Fibroblast of skin of abdomen (primary cell): ENCODE measurements at places on chromosomes 12 and 14.

GRCh38 chr14:23005451-23006187 is 4.3 kb downstream of the C14orf93 start:
- DNase-seq: no peak

GRCh38 chr12:81162391-81163136 is 84.7 kb downstream of the ACSS3 start:
- no peak for DNase-seq

DNA sequence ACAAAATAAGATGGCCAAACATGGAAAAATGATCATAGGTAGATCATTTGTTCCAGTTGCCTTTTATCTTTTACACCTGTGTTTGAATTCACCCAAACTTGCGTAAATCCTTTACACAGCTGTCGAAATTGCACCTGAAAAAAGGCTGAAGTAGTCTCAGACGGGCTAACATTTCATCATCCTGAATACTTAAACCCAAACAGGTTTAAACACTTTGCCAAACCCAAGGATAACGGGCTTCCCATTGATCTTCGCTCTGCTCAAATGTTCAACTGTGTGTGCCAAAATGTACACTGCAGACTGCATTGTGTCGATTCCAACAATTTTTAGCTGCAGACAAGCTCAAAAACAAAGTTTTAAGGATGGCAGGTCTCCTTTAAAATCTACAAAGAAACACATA is 288.7 kb upstream of the DDHD1 start:
- DNase-seq: no peak

DNA sequence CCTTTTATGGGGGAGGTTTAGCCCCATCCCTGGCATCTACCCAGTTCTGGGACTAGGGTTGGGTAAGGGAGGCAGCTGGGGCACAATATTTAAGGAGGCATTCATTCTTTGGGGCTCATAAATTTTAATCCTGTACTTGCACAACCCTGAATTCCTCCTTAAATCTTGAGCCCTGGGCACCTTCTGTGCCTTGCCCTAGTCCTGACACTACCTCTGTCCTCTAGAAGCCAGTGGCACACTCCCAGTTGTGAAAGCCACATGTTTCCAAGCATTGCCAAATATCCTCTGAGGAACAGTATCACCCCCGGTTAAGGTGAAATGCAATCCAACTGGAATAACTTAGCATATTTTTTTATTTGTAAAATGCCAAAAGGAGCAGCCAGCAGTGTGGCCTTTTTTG is 36.6 kb downstream of the SLC16A7 start:
- no peak for DNase-seq

- DNase-seq: no peak
Observed at GRCh38 chr12:20469756-20470155, 101.4 kb downstream of the PDE3A start.

DNA sequence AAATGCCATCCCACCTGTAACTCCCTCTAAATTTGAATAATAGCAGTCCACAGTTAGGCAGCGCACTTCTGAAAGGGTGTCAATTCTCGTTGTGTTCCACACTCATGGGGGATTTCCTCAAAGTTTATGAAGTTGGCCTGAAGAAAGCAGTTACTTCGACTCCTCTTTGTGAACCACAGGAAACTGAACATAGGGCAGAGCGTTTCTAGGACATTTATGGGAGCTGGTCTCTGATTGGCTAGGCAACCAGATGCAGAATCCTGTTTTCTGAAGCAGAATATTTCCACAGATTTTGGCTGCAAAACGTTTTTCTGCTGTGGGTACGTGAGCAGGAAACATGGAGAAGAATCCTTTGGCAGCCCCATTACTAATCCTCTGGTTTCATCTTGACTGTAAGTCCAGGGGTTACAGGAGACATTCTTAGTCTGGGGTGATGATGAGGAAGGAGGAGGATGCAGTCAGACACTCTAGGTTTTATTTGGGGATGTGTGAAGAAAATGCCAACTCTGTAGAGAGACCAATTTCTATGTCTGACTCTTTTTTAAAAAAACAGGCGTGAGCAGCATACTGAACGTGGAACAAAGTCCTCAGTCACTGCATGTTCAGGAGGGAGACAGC is 431.5 kb upstream of the OR4E1 start:
- DNase-seq: no peak

DNA sequence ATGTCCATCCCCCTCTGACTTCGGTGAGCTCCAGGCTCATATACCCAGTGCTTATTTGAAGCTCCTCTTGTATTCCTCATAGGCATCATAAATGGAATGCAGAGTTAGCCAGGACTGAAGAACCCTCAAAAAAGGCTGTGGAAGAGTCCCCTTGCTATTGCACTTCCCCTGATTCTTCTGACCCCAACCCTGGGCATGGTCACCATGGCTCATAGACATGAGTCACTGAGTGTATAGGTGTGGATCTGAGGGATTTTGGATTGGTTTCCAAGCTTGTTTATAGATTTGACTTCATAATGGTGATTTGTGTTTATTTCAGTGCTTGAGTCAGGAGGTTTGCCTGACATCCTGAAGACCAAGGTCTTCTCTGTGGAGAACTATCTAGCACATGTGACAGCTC is 98.4 kb upstream of the SLC38A2 start:
- no peak for DNase-seq

DNA sequence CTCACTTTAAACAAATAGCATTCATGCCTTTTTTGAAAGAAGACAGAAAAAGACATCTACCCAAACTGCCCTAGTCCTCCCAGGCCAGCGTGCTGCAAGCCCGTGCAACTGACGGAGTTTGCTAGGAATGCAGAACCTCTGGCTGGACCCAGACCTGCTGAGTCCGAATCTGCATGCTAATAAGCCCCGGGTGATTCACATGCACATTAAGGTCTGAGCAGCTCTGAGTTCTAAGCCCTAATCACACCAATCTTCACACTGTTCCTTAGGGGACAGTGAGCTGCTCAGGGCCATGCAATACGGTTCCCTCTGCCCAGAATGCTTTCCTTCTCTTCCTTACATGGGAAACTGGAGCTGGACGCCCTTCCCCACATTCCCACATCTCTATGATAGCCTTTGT is 25.2 kb downstream of the HAL start:
- no peak for DNase-seq

DNA sequence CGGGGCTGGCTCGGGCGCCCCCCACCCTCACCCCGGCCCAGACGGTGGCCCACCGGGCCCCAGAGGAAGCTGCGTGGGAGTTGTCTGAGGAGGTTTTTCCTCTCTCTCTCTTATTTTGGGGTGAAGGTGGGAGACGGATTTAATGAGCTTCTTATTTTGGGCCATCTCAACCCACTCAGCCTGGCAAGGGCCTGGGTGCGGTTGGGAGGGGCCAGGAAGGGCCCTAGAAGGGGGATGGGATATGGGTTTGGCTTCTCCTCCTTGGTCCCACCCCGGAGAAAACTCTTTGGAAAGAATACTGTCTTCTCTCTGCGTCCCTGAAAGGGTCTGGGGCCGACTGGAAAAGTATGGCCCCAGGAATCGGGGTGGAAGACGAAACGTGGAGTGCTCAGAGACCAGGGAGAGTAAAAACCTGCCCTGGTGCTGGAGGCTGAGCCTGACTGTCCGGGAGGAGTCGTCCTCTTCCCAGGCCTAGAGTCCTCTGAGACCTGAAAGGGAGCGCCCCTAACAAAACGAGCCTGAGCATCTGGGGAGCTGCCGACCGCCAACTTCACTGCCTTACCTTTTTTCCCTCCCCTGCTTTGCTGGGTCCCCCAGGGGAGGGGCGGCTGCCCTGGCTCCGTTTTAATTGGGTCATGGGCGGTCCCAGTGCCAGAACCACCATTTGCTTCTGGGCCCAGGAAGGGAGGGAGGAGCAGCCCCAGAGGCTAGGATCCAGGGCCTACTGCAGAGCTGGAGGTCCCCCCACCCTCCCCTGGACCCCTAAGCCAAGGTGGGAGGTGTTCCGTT is 1.6 kb downstream of the MMP14 start:
- DNase-seq: peak; percentile 56

DNA sequence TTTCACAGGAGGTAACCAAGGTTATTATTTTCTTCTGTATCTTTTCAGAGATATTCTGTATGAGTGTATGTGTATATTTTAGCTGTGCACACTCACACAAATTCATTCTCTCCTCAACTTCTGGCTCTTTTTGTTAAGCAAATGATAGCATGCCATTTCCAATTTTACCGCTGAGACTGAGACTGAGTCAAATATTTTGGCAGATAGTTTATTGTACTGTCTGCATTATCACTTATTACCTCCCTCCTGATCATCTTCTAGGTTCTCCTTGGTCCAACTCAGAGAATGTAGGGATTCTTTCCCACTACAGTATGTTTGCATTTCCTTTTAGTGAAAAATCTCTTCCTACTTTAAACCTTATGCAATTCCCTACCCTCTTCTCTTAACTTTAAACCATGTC is 33.3 kb downstream of the DACT1 start:
- DNase-seq: no peak

GRCh38 chr12:56001487-56002100 is 4.5 kb downstream of the SUOX start:
- no peak for DNase-seq

- DNase-seq: no peak
Observed at GRCh38 chr14:71996610-71997009, 64.4 kb downstream of the RGS6 start.

DNA sequence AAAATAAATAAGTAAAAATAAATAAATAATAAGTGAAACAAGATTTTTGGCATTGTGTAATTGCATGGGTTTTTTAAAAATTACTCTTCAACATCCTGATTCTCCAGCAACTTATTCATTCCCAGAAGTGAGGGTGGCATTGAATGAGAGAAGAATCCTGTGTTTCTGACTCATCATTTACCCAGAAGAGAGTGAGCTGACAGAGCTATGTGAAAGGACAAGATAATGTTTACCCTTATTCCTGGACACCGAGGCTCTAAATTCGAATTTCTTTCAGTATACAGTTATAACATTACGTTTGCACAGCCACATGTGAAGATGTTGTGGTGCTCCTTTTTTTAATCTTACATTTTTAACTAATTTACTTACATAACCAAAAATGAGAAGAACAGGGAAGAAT is 36.4 kb downstream of the BBS10 start:
- peak; percentile 47 for DNase-seq

DNA sequence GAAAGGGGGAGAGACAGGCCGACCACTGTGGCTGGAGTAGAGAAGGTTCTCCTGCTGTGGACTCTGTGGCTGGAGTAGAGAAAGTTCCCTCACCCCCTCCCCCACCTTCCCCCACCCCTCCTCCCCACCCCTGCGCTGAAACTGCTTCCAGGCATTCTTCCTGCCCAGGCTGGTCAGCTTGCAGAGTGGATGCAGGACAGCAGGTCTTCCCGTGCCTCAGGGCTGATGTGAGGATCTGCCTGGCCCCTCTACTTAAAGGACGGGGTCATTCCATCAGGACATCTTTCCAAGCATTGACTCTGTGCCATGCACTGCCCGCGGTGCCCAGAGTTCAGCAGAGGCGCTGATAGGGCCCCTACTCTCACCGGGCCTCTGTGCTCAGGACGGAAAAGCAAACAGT is 13.2 kb upstream of the RIMBP2 start:
- DNase-seq: no peak

DNA sequence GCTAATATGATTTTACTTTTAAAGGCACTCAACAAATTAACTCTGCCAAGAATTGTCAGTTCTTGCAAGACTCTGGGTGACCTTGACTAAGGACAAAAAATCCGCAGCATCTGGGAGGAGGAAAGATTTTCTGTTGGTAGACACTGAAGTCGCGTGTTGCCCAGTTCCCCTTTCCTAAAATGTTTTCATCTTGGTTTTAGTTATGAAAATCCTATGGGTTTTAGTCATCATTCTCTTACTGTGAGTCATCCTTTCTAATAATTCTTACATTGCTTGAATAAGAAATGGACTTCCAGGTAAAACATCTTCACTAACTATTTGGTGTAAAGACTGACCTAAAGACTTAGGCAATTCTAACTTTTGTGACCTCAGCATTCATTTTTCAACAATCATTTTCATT is 9.1 kb downstream of the GSG1 start:
- peak; percentile 64 for DNase-seq

DNA sequence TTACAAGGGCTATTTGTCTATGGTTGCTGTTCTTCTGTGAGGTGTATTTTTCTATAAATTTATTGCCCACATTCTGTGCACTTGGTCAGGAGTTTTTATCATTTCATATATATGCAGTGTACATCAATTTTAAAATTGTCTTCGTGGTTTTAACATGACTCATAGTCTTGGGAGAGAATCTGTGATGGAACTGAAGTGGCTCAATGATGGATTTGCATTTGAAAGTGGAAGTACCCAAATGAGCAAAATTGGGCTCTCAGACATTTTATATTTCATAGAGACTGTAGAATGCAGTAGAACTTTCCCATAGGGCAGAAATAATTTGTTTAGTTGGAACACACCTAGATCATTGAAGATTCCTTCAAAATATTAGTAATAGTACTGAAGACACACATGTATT is 1.9 kb upstream of the SCFD1 start:
- peak; percentile 72 for DNase-seq

DNA sequence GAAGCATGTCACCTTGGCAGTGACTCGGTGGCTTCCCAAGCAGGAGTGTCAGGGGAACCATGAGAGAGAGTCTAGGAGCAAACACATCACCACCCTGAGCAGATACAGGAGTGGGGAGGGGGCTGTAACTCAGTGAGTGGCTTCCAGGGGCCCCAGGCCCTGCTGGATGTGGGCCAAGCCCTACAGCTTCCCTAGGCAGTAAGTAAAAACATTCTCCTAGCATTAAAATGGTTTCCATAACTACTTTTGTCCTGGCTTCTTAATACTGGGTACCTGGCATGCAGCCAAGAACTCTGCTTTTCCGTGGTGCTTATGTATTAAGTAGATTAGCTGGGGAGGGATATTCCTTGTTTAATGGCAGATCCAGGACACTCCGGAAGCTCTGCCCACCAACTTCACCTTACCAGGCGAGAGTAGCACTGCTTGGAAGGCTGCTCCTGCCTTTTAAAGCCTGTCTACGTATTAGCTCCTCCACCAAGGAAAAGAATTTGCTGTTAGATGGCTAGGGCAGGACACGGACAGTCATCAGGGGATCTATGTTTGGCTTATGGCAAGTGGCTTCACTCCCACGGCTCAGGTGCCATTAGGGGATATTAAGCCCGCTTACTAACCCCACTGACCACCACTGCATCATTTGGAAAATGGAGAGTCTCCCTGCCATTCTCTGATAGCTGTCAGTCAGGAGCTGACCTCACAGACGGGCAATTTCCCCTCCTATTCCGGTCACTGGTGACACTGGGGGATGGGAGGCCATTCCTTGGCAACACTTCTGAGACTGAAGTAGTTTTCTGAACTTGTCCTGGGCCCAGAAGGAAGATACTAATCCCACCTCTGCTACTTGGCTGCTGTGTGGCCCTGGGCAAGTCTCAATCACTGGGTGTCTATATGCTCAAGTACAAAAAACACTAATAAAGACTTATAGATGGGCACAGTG is 22.8 kb downstream of the OTUB2 start:
- DNase-seq: no peak

DNA sequence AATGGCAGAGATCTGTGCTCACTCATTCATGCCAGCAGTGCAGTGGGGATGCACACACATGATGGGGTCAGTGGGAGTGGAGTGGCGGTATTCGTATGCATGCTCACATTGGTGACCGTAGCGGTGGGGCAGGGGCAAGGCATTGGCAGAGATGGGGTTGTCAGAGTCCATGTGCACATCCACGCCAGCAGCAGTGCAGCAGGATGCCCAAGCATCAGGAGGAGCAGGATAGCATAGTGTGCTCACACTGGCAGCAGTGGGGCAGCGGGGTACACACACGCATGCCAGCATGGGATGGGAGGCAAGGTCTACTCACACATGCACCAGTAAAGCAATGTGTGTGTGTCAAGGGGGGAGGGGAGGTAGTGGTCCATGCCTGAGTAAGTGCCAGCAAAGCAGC is 89.4 kb upstream of the GARIN6 start:
- no peak for DNase-seq
